ENCODE measurements at places on chromosomes 6 and 20.

DNA sequence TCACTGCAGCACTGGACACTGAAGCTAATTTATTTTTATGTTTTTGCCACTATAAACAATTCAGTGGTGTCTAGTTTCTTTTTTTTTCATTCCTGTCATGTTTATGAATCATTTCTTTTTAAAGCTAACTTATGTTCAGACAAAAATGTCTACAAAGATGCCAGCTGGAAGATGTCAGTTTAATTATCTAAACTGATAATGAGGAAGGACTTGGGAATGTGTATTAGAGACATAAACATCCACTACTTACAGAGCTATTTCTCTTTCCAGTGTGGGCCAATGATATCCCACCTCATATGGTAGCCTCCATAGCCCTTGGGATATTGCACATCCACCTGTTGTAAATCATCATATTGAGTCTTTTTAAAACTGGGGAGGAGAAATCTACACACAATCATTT lies 132.1 kb upstream of the FAM184A start:
- DNase-seq = no peak

- DNase-seq = no peak
These were observed 8.2 kb downstream of the MYB start for GRCh38 chr6:135189344-135189743.

GRCh38 chr6:4907602-4908001 lies 96.2 kb downstream of the RPP40 start:
- no peak for DNase-seq

GRCh38 chr20:39676241-39676640 lies 714.1 kb downstream of the DHX35 start:
- no peak for DNase-seq

- no peak for DNase-seq
These were observed 27.5 kb downstream of the DAAM2 start for GRCh38 chr6:39819676-39820075.

DNA sequence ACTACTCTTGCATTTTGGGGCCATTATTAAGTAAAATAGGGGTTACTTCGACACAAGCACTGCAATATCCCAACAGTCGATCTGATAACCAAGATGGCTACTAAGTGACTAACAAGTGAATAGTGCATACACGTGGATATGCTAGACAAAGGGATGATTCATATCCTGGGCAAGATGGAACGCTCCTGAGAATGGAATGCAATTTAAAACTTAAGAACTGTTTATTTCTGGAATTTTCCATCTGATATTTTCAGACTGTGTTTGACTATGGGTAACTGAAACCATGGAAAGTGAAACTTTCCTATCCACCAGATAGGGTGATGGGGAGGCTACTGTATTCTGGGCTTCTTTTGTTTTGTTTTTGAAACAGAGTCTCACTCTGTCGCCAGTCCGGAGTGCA lies 66.5 kb downstream of the ILRUN start:
- DNase-seq = no peak

DNA sequence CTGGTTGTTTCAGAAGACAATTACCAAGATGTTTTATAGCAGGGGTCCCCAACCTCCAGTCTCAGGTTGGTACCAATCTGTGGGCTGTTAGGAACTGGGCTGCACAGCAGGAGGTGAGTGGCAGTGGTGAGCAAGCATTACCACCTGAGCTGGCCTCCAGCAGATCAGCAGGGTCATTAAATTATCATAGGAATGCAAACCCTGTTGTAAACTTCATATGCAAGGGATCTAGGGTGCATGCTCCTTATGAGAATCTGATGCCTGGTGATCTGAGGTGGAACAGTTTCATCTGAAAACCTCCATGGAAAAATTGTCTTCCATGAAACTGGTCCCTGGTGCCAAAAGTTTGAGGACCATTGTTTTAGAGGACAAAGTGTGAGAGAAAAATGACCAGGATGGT lies 240.6 kb downstream of the GRM1 start:
- no peak for DNase-seq

GRCh38 chr6:109687271-109687761 lies 3.7 kb downstream of the AK9 start:
- no peak for DNase-seq

DNA sequence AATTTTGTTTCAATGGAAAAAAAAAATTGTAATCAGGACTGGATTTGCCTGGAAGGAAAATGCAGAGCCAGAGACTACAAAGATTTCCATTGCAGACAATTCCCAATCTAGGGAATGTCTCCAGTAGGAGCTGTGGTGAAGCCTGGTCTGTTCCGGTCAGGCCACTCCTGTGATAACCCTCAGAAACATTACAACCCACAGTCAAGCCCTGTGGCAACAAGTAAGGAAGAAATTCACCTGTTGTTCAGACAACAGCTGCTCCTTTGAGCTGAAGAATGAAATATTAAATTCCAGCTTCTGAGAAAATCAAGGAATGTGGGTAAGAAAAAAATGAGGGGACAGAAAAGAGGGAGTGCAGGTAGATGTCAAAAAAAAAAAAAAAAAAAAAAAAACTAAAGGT lies 8.0 kb downstream of the PRKN start:
- no peak for DNase-seq

All from right lung (tissue), 10 donors.